ENCODE measurements at places on chromosomes 1 and 21.

GRCh38 chr1:231036416-231036815, 3.6 kb downstream of the FAM89A start:
- DNase-seq: no peak

GRCh38 chr1:161085165-161085564, 4.2 kb downstream of the NECTIN4 start:
- peak; percentile 42 for DNase-seq

DNA sequence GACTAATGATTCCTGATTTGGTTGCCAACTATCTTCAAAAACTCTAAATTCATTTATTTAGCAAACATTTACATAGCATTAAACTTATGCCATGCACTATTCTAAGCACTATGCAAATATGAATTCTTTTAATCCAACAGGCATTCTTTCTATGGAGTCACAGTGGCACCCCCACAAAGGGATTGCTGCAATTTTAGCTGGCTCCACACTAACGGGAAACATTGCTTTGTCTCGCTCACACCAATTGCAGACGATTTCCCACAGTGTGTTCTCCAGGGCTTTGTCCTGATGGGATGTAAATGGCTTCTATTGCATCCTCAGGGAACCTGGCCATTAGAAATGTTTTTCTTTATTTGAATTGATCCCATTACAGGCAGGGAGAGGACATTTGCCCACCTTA, 259.1 kb downstream of the BARHL2 start:
- no peak for DNase-seq

GRCh38 chr1:241443561-241443960, 76.0 kb downstream of the FH start:
- no peak for DNase-seq

- DNase-seq: peak; percentile 31
These were observed 13.9 kb downstream of the ARID4B start for GRCh38 chr1:235313931-235314678.

GRCh38 chr21:40177979-40178378, 310.7 kb downstream of the PCP4 start:
- DNase-seq: no peak

GRCh38 chr1:17472814-17473213, 33.3 kb upstream of the RCC2 start:
- no peak for DNase-seq

DNA sequence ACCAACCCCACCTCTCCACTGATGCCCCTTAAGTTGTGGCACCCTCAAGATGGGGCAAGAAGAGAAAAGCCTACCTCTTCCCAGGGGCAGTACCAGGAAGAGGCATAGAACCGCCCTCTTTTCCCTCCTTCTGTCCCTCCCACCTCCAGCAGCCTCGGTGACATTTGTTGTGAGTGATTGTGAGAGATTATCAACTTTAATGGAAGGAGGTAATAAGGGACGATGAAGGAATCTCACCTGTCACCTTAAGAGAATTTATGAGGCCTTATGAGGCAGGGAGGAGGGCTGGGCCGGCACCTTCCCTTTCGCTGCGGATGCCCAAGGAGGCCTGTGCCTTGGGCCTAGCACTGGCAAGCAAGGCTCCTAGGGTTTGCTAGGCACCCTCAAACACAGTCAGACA, 1.4 kb upstream of the ADGRB2 start:
- DNase-seq: no peak

DNA sequence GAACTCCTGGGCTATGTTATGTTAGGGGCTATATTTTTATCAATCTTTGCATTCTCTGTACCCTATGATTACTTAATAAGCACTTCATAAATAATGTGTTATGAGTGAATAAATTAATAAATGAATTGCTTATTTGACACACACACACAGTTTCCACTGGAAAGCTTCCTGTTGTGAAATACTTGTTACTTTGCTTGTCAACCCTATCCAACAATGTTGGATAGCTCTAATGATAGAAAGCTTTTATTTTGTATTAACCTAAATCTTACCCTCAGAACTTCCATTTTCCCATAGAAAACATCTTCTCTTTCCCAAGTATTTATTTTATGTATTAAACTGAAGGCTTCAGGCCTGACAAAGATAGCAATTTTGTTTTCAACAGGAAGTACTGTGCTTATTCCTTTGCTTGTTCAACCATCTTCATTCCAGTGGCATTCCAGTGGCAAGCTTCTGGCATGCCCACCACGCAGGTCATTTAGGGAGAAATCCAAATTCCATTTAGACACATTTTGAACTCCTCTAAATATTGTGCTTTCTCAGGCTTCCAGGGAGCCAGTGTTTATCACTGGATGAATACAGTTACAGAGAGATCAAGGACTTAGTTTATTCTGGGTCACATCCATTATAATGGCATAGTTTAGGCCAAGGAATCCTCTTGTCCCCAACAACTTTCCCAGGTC, 134.4 kb downstream of the TGFB2 start:
- DNase-seq: peak; percentile 83

- no peak for DNase-seq
These were observed 70.9 kb upstream of the ACOT11 start for GRCh38 chr1:54477153-54477561.

DNA sequence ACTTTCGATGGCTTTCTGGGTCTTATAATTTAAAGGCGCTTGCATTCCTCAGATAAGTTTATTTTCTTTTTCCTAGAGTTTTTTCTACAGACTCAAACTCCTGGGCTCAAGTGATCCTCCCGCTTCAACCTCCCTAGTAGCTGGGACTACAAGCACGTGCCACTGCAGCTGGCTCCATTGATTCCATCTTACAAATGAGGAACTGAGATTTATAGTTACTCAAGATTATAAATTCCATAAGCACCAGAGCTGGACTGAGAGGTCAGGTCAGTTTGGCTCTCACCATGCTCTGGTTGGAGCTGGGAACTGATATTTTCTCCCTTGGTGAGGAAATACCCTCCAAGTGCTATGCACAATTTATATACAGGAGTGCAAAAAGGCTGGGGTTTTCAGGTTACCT, 13.4 kb upstream of the PRPF38B start:
- no peak for DNase-seq

GRCh38 chr1:213686983-213687382, 300.8 kb upstream of the PROX1 start:
- DNase-seq: no peak

DNA sequence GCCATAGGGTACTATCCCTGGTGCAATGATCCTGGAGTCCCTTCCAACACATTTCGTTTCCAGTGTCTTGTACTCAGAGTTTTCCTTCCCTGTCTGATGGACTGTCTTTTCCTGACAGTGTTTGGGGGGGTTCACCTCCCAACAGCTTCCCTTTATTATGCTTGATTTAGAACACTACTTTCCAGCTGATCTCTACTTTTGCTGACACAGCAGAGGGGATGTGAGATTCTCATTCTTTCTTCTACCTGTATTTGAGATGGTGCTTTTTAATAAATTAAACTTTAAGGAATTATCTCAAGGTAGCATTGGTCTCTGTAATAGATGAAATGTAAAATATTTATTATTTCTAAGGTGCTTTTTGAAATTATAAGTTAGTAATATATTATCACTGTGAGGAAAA, 41.0 kb downstream of the SLC35A3 start:
- DNase-seq: no peak

DNA sequence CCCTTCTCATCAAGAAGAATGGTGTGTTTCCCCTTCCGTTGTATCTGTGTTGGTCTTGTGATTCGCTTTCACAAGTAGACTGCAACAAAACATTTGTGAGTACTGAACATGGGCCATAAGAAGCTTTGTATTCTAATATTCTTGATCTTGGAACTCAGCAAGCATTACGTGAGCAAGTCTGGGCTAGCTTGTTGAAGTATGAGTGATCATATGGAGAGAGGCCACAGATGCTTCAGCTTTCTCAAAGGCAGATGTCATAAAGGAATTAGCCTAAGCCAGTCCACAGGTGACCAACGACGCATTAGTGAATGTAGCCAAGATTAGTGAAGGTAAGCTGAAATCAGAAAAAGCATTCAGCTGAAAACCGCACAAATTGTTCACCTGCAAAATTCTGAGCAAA, 609.6 kb upstream of the NEGR1 start:
- no peak for DNase-seq

DNA sequence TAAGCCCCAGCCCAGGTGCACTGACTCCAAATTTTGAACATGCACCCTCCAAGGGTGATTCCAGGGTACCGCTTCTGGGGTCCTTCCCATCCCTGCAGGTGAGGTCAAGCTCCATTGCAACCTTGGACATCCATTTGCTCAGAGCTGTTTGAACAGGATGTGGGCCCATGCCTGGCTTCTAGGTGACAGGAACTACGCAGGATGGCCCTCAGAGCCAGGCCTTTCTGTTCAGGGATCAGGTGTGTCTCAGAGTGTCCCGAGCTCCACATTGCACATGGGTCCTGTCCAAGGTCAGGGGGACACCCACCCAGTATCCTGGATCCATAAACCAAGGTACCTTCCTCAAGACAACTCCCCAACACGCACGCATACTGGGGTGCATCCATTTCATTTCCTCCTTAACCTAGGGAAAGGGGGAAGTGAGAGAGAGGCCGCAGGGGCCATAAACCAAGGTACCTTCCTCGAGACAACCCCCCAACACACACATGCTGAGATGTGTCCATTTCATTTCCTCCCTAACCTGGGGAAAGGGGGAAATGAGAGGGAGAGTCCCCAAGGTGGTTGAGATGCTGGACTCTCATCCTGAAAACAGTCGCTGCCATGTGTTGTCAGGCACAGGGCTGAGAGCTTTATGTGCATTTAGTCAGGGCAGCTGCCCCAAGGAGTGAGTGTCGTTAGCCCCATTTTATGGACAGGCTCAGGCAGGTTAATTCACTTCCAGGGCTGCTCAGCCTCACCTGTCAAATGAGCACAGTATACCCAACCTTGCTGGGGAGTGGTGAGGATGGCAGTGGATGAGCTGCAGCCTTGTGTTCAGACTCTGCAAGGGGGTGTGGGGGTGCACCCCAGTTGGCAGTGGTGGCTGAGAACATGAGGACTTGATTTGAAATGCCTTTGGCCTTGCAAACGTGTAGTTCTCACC, 2.1 kb downstream of the SLC66A1 start:
- no peak for DNase-seq

- no peak for DNase-seq
These were observed 8.9 kb downstream of the POGK start for GRCh38 chr1:166848193-166848592.

DNA sequence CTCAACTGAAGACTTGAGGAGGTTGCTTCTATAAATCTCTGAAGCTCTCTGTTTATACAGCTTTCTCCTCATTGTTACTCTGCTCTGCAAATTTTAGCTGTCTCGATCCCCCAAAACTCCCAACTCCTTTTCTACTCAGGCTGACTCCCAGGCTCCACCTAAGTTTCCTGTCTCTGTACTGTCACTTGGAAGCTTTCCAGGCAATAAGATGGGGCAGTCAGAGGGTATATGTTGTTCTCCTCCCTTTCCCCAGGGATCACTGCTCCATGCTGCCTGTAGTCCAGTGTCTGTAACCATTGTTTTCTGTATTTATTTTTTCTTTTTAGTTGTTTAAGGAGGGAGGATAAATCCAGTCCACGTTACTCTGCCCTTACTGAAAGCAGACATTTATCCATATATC, 13.4 kb downstream of the TSNAX start:
- DNase-seq: no peak

DNA sequence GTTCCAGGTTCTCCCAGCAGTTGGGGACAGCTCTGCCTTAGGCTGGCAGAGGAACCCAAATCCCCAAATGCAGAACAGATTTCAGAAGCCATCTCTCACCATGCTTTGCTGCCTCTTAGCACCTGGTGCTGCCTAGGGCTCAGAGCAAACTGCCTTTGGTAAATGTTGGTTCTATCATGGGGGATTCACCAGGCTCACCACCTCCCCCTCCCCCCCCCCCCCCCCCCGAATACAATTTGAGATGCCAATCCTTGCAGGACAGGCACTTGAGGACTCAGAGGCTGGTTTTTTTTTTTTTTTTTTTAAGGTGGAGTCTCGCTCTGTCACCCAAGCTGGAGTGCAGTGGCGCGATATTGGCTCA, 447 bp upstream of the PAQR6 start:
- DNase-seq: no peak

DNA sequence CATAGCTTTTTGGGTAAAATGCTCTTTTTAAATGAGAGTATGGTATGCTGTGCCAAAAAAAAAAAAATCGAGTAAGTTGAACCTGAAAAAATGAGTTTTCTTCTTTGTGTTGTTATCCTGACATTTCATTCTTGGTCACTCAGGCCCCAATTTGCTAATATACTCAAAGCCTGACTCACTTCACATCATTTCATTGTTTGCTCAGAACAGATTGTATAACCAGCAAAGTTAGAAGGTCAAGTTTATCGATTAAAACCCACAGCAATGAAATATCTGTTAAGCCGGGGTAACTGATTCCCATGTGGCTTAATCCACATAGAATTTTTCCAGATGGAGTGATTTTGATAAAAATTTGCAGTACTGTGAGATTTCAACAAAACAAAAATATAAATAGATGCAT, 363.7 kb downstream of the NEGR1 start:
- no peak for DNase-seq

- no peak for DNase-seq
These were observed 1594.3 kb downstream of the PLA2G4A start for GRCh38 chr1:188423073-188423472.

- no peak for DNase-seq
These were observed 281.5 kb upstream of the VAMP3 start for GRCh38 chr1:7489586-7489985.

GRCh38 chr1:162985816-162986435, 83.2 kb upstream of the RGS4 start:
- no peak for DNase-seq

GRCh38 chr1:229355661-229356060, 12.8 kb upstream of the CCSAP start:
- DNase-seq: no peak

DNA sequence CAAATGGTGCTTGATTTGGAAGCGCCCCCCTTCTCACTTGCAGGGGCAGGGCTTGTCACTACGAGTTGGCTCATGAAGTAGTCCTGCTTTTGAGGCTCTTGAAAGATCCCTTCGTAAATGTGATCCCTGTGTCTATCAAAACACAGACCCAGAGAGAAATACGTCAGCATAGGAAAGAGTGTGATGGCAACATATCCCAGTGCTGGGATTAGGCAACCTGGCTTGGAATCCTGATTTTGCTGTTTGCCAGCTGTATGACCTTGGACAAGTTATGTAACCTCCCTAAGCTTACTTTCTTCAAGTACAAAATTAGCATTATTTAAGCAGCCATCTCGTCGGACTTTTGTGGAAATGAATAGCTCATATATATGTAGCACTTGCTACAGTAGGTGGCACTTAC, 228.4 kb downstream of the ATG4C start:
- no peak for DNase-seq

- no peak for DNase-seq
These were observed 130.2 kb downstream of the CAPN8 start for GRCh38 chr1:223535319-223535718.

Data from fibroblast of skin of right quadriceps (primary cell).